ENCODE measurements at places on chromosomes 2 and 18. TPM values are rescaled to one million over a fixed set of nuclear protein-coding genes. Genes with fewer than 3 reads are reported as not detected.

DNA sequence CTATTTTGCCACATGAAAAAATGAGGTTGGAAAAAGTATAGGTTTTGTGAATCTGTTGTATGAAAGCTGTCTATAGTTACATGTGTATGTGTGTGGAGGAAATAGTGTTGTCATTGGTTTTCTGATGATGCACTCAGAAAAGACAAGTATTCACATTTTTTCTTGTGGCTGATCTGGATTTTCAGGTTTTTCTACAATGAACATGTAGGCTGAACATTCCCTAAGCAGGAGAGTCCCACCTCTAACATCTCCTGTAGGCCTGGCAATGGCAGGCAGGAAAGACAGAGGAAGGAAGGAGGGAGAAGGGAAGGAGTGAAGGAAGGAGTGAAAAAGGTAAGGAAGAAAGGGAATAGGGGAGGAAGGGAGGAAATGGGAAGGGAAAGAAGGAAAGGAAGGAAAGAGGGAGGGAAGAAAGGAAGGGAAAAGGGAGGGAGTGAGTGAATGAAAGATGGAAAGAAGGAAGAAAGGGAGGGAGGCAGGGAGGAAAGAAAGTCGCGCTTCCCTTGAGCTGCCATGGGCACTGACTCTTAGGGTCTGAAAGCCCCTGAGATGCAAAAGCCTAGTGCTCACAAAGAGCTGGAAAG is 495 bp upstream of the IL36RN start:
- DNase-seq, result no peak

DNA sequence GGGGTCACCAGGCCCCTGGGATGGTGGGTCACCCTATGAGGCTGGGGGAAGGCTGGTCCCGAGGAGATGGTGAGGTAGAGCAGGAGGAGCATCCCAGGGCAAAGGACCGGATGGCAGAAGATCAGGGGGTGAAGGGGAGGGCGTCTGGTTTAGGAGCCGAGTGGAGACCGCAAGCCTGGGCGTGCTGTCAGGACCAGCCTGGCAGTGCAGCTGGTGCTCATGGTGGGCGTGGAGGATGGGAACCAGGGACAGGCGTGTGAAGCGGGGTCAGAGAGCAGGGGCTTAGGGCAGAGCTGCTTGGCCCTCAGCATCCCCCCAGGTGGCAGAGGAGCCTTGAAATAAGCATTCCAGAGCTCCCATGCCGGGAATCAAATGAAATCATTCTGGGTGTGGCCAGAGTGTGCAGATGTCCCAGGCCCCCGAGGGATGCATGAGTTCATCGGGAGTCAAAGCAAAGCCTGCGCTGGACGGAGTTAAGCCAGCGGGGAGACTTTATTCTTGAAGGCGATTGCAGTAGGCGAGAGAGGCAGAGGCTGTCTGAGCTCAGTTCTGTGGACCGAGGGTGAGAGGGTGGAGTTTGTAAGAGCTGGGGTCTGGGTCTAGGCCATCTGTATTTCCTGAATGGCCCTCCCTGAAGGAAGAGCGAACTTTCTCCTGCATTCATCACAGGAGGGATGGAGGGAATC is 33.1 kb upstream of the MBP start:
- peak; percentile 66 for DNase-seq

DNA sequence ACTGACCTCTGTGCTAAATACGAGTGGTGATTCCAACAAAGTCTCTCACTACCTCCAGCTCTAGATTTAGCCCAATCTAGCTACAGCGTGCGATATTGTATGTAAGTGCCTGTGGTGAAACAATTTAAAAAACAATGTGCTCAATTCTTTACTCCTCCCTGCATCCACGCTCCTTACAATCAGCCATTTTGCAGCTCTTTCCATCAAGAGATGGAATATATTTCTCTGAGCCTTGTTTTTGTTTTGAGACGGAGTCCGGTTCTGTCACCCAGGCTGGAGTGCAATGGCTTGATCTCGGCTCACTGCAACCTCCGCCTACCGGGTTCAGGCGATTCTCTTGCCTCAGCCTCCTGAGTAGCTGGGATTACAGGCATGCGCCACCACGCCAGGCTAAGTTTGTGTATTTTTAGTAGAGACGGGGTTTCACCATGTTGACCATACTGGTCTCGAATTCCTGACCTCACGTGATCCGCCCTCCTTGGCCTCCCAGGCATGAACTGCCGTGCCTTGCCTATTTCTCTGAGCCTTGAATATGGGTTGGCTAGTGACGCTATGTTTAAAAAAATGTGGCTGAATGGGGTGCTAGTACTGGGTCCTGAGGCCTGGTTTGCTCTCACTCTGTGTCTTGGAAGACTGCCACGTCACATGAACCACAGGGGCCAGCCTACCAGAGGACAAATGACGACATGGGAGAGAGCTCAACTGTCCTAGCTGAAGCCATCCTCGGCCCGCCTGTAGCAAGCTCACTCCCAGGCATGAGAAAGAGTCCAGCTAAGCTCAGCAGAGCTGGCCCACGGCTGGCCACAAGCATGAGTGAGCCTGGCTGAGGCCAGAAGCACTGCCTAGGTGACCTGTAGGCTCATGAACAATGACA is 14.8 kb downstream of the WDFY1 start:
- peak; percentile 78 for DNase-seq

GRCh38 chr2:89818873-89819272 is 1127.4 kb downstream of the RPIA start:
- DNase-seq, result no peak

Gene SERPINB12
- polyA plus RNA-seq, result not detected

DNA sequence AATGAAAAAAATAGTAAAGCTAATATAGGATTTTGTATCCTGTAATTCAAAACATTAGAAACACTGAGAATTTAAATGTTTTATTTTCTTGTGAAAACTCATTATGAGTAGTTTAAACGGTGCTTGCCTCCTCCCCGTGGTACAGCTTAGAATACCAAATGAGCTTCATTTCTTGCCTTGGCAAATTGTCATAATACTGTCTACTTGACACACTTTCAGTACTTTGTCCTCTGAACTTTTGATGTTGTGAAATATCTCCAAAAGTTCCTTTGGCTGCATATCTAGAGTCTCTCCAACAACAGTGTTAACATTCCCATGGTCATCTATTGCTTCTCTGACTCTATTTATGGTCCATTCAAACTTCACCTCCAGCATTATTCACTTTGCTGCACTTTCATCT is 61.9 kb upstream of the EPB41L5 start:
- DNase-seq, result no peak

DNA sequence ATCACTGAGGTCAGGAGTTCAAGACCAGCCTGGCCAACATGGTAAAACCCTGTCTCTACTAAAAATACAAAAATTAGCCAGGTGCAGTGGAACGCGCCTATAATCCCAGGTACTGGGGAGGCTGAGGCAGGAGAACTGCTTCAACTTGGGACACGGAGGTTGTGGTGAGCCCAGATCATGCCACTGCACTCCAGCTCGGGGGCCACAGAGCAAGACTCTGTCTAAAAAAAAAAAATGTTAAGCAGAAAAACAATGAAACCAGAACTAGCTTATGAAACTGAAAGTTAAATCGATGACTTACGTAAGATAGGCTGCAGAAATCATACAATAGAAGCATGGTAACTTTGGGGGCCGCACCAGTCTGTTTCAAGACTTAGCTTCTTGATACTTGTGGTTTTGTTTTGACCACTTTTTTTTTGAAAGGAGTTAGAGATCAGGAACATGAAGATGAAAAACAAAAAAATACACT is 6.2 kb upstream of the GPR155 start:
- DNase-seq, result no peak

Gene ANKRD30B
- not detected for polyA plus RNA-seq

GRCh38 chr2:101873543-101873942 is 118.2 kb upstream of the IL1R2 start:
- DNase-seq, result no peak

DNA sequence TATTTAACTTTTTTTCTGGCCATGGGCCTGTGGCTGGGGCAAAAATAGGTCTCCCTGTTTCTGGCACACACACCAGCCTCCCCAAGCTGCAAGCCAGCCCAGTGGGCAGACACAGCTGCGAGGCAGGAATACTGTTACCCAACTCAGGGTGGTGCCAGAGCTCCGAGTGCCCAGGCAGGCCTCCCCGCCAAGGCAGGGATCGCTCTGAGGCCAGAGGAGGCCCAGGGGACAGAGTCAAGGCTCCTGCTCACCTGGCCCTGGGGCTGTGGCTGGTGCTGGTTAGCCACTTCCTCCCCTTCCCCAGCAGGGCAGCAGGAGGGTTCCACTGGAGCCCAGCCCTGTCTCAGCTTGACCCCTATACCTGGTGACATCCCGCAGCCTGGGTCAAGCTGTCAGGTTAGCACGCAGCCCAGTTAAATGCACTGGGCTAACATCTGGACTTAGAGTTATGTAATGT is 67.1 kb upstream of the EPAS1 start:
- DNase-seq, result peak; percentile 23

DNA sequence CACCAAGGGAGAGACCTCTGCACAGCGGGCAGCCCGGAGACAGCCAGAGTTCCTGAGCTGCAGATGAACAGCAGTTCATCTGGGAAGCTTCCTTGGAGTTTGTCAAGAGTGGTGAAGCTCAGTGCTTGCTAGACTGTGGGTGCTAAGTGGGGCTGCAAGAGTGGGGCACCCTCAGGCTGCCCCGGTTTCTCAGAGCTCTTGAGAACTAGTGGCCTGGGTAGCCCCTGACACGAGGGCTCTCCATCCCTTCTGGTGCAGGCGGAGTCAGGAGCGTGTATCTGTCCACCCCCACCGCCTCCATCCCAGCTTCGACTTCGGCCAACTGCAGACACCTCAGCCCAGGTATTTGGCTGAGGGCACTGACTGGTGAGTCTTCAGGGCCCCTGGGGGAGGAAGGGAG is 222.0 kb downstream of the LOXHD1 start:
- no peak for DNase-seq

DNA sequence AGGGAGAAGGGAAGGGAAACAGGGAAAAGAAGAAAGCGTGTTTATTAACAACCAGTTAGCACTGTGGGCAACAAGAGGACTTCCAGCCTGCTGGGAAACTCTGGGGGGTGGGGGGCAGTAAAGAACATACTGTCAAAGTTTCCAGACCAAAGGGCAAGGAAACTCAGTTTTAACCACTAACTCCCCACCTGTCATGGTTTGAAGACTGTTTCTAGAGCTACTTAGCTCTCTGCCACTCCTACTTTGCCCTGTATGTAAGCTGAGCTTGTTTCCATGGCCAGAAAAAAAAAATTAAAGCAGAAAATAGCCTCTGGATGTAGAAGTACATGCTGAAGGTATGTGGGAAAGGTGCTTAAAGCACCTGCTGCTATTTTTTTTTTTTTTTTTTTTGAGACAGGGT is 11.0 kb upstream of the PTPN2 start:
- no peak for DNase-seq

DNA sequence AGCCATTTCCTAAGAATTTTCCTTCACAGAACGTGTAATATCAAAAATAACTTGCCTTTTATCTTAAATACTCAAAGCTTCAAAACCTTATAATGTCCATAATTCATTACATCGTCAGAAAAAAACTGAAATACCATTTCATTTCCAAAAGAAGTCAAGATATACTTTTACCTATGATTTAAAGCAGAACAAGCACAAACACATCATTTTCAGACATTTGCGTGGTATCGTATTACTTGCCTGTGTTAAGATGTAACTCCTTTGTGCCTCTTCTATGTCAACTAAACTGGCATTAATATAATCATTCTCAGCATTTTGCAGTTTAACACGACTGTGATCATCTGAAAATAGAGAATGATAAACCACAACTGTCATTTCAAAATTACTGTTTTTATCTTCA is 47.5 kb downstream of the PTPN2 start:
- DNase-seq, result no peak

Gene CYS1
- polyA plus RNA-seq, result 1.2 TPM

Gene MRO
- 1.0 TPM for polyA plus RNA-seq

All from heart right ventricle (tissue), 16 donors.